Left forelimb (tissue), 1 donor: ENCODE measurements at places on chromosomes 13 and 19.

DNA sequence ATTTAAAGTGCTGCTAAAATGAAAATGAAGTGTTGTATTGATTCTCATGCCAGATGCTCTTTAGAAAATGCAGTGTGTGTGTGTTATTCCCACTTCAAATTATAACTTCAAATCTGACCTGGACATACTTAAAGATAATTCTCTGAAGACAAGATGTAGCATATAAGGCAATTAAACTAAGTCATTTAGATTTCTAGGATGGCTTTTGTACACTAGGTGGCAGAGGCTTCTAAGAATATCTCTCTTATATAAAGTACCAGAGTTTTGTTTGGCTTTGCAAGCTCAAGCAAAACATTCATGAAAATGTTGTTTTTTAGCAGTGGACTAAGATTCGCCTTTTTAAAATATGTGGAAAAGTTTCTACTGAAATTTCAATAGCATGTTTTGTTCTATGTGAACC lies 407.2 kb downstream of the GPC5 start:
- no peak for DNase-seq

DNA sequence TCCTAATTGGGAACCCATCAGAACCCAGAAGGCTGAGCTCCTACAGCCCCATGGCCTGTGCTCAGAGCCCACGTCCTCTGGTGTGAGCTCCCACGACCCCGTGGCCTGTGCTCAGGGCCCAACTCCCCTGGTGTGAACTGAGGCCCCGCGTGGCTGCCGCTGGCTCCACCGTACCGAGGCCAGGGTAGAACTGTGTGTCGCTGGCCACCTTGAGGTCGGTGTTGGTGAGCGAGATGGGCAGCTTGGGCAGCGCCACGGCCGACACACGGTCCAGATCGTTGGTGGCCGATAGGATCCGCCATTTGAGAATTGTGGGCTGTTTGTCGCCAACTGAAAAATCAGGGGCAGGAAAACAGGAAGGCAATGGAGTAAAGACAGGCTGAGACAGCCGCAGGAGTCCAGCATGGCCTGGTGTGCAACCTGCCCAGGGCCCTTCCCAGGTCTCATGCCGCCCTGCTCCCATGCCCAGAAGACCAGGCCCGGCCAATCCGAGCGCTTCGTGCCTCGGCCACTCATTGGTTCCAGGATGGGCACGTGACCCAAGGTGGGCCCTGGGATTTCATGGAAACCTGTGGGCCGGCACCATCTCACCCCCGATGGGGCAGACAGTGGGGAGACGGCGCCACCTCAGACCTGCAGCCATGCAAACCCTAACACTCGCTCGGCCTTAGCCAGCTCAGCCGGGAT lies 11.5 kb downstream of the MED16 start:
- DNase-seq, result no peak

- DNase-seq, result no peak
Observed at GRCh38 chr19:2428321-2428690, 920 bp upstream of the TIMM13 start.

- DNase-seq, result no peak
Observed at GRCh38 chr13:91889641-91890040, 491.2 kb downstream of the GPC5 start.

DNA sequence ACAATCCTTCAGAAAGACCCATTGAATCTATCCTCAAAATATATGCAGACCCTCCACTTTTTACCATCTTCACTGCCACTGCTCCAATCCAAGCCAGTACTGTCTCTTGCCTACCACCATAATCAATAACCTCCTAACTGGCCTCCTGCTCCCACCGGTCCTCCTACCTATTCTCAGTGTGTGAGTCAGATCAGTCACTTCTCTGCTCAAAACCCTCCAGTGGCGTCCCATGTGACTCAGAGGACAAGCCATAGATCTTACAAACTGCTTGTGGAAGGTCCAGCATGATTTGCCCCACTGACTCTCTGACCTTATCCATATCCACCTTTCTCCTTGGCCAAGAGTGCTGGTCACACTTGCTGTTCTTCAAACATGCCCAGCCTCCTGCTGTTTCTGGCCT lies 23.4 kb upstream of the MBNL2 start:
- DNase-seq, result no peak

DNA sequence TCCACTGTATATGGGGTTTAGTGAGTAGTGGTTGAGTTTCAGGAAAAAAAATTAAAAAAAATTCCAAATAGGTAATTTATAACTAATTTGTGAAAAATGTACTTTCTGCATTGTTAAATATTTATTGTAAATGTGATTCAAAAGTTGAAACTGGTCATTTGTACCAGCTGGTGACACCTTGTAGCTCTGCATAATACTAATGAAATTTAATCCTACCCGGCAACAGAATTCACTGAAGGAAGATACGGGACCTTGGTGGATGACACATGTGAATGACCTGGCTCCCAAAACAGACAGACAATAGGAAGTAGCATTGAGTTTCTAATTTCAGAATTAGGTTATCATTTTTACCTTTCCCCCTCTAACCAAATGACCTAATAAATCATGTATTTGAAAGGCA lies 73.8 kb downstream of the SLITRK6 start:
- DNase-seq, result no peak

DNA sequence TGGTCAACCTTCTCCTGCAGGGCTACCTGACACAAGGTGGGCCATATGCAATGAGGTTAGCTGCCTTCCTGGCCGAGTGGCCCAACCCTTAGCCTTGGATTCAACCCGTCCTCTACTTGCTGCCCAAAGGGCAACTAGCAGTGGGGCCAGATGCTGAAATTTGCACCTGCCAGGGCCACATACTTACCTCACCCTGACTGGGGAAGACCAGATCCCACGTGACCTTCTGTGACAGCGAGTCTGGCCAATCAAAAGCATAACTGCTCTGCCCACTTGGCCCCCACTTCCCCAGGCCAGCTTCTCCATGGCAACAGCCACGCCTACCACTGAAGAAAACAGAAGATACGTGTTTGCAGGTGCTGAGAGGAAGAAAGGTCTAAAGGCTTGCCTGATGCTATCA lies 10.9 kb downstream of the PEG3 start:
- no peak for DNase-seq

GRCh38 chr13:43980587-43980986 lies 100.9 kb downstream of the LACC1 start:
- no peak for DNase-seq

DNA sequence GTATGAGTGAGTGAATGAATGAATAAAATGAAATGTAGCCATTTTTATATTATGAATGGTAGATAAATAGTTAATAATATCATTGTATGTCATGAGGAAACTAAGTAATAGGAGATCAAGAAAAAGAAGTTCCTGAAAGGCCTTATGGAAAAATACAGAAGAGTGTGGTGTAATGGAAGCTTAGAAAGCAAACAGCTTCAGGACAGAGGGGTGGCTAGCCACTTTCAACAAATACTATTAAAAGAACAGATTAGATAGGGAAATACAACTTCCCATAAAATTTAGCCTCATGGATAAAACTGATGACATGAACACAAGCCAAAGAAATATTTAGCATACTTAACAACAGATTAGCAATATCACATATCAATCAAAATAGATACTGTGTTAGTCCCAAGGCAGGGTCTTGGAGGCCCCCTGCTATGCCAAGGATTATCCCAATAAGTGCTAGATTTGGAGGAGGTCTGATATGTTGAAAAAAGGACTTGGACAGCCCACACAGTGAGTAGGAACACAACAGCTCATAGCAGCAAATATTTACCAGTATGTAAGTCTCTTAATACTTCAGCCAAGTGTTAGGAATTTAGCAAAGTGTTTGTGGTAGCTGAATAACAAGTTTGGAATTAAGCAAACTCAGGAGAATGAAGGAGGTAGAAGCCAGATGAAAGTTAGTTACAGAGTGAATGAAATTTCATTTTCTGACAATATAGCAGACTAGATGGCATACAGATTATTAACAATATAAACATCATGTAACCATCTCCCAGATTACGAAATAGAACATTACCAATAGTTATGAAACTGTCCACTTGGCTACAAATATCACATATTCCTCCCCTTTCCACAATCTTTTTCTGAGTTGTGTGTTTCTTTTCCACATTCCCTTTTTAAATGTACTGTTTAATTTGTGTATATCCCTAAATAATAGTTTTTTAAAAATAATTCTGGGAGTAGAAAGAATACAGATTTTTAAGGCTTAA lies 1632.0 kb downstream of the PCDH9 start:
- DNase-seq, result no peak

DNA sequence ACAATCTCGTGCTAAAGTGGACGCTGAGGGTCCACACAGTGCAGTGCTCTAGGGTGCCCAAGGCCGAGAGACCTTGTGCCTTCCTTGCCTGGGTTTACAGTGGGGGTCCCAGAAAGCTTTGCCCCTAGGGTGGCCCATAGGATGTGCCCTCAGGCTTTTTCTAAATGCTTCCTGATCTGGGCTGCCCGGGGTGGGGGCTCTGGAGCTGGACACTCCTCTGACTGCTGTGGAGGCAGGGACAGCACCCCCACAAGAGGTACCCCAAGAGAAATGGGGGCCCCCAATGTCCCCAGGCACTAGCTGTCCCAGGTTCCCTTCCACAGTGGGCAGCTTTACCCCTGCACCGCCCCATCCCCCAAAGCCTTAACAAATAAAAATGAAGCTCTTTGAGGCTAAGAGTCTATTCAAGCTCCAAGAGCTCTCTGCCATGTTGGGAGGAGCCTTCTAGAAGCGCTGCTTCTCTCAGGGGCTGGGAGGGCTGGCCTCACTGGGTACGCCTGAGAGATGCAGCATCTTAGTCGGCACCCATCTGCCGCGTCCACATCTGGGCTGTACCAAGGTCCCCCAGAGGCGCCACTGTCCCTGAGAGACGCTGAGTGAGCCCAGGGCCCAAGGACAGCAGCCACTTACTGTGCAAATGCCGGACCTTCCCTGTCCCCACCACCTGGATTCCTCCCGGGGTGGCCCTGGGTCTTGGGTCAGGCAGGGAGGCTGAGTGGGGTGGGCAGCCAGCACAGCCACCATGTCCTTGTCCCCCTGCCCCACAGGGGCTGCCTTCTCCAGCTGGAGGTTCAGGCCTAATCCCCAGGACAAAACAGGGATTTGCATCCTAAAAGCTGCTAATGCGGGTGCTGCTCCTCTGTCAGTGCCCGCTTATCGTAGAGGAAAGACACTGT lies 27.4 kb downstream of the CEBPA start:
- DNase-seq, result no peak

GRCh38 chr13:114148521-114148855 lies 16.1 kb upstream of the RASA3 start:
- DNase-seq, result peak; percentile 63

DNA sequence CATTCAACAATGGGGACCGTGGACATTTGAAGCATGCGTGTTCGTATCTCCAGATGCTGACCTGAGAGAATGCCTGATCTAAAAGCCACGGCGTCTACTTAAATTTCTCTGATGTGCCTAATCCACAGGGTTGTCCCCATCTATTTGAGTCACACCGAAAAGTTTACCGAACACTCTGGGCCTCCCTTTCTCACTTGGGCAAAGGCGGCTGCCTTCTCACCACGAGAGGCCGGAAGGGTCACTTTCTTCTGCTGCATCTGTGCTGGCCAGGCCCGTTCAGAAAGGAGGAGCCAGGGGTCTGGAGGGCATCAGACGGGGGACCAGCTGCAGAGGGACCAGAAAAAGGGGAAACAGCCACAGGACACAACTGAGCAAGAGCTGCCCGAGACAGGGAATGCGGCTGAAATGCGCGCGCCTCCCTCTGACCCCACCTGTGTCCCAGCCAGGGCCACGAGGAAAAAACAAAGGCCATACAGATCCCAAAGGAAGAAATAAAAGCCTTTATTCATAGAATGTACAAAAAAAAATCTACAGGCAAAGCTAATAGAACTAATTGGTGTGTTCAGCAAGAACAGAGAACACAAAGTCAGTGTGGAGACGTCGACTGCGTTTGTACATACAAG lies 71.3 kb upstream of the C13orf46 start:
- DNase-seq, result no peak

DNA sequence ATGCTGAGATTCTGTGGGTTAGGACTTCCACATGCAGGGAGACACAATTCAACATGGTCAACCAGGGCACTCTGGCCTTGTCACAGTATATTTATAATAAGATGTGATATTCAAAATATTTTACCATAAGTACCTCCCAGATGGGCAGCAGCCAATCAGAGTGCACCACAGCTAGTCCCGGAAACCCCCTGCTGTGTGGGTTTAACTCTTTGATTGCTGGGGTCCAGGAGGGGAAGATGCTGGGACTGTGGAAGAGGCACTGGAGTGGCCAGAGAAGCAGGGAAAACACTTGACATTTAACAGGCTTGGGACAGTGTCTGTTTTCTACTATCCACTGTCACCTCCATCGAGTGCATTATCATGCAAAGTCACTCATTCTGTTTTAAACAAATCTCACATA lies 99.0 kb downstream of the MBNL2 start:
- no peak for DNase-seq

- DNase-seq, result no peak
Observed at GRCh38 chr13:67990868-67991267, 760.7 kb upstream of the PCDH9 start.

DNA sequence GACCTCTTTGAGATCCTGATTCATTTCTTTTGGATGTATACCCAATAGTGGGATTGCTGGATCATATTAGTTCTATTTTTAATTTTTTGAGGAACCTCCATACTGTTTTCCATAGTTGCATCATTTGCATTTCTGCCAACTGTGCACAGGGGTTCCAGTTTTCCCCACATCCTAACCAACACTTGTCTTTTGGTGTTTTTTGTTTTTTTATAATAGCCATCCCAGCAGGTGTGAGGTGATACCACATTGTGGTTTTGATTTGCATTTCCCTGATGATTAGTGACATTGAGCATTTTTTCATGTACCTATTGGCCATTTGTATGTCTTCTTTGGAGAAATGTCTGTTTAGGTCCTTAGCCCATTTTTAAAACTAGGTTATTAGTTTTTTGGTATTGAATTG lies 18.8 kb upstream of the GPR183 start:
- no peak for DNase-seq

- no peak for DNase-seq
Observed at GRCh38 chr13:66087269-66087710, 1142.8 kb downstream of the PCDH9 start.

GRCh38 chr19:42352301-42353259 lies 27.1 kb downstream of the MEGF8 start:
- no peak for DNase-seq

GRCh38 chr13:80082396-80083080 lies 258.4 kb downstream of the SPRY2 start:
- no peak for DNase-seq

- DNase-seq, result no peak
Observed at GRCh38 chr13:59979589-59979988, 184.1 kb downstream of the DIAPH3 start.
